Stimulated activated naive CD4-positive, alpha-beta T cell (primary cell): ENCODE measurements at places on chromosomes 2 and 18.

DNA sequence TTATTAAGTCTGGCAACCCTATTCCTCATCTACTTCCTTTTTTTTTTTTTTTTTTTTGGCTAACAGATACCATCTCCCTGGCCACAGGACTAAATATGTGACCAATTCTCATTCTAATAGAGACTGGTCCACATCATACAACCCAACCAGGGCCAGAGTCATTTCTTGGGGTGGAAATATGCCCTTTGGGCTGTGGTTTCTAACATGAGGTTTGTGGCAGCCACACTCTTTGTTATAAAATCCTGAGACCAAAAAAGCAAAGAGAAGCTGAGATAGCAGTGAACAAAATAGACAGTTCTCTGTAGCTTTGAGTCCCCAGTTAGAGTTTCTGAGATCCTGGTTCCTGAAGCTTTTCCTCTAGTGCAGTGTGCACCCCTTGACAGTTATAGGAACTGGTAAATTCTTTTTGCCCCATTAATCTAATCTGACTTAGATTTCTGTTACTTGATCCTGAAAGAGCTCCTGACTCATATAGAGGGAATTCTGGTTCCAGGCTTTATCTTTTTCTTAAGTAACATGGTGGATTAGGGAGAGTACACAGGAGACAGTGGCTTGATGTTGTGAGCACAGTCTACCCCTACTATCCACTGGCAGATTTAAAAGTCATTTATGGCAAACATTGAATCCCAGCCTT, 86.8 kb downstream of the MAIP1 start:
- no peak for DNase-seq

GRCh38 chr18:14189858-14190257, 57.6 kb upstream of the ZNF519 start:
- no peak for DNase-seq

DNA sequence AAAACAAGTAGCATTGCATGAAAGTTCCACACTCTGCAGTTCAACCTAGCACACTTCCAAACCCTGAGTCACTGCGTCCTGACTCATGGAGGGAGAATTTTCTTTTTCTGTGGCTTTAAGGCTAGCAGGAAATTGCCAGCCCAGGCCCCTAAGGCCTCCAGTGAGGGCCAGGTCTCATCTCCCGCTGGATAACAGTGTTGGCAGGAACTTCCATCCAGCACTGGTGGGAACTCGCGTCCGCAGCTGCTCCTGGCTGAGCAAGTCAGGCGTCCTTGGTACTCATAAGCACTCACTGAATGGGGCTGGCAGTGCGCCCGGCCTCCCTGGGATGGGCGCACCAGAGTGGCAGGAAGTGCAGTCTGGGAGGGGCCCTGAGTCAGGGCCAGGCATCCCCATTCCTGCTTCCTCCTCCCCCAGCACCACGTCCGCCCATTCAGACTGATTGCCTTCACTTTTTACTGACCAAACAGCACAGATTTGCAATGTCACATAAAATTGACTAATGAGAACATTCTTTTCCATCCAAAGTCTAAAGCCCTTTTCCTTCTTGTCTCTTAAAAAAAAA, 14.3 kb downstream of the MALL start:
- DNase-seq: no peak

DNA sequence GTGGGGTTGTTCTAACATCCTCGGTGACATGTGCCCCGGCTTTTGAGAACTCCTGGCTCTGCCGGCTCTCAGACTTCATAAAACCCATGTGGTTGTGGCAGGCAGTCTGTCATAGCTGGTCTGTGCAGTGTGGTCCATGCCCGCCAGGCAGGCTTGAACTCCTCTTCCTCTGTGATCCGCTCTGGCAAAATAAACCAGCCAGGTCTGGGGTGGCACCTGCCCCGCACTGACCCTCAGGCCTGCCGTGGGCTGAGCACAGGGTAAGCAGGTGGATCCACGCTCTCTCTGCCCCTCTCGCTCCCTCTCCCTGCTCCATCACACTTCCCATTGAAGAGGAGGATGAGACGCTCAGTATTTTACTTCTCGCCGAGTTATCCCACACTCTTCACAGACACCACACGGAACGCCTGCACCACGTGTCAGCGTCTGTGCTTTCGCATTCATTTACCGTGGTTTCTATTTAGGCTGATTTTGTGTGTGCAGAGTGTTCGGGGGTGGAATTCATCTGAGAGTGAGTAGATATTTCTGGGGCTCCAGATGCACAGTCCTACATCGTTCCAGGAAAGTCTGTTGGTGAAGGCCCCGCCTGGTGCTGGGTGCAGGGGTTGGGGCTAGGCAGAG, 56.4 kb downstream of the RTP5 start:
- DNase-seq: no peak

DNA sequence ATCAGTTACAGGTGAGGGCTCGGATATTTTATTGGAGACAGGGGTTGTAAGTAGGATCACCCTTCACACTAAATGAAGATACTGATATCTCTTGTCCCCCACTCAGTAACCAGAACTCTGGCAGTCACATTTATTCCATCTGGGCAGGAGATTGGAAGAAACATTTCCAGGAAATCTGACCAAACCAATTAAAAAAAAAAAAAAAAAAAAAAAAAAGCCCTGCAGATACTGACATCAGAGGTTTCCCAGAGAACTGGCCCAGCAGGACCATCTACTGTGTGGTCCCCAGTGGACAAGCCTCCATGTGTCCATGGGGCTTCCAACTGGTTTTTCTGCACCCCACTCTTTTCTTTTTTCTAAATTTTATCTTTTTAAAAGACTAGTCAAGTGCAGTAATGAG, 41.3 kb downstream of the SH2D6 start:
- DNase-seq: no peak

DNA sequence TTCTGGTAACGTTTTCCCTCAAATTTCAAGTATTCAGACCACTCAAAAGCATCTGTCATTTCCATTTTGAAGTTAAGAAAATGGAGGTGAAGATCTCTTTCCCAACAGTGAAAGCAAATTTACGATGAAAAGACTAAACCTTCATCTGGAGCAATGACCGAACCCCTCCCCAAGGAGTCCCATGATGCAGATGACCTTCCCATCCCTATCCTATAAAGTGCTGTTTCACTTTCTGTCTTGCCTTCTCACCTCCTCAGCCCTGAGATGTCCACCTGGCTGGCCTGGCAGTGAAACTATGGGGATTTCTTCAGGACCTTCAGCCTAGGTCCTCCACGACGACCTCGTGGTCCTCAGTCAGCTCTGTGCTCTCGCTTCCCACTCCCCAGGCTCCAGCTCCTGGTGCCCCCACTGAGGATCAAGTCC, 925 bp upstream of the NPC1 start:
- DNase-seq: no peak

DNA sequence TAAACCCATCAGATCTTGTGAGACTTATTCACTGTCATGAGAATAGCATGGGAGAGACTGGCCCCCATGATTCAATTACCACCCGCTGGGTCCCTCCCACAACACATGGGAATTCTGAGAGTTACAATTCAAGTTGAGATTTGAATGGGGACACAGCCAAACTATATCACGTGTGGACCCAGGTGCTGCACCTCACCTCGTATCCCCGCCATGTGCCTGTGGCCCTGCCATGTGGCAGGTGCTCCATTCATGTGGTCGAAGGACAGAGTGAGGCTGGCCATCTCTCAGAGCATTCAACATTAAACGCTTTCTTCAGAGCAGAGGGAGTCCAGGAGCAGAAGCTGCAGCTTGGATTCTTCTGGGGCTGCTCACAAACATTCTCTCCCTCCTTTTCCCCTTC, 32.3 kb downstream of the MROH2A start:
- no peak for DNase-seq

- no peak for DNase-seq
Measured at GRCh38 chr2:142750858-142751257, 126.6 kb upstream of the KYNU start.

DNA sequence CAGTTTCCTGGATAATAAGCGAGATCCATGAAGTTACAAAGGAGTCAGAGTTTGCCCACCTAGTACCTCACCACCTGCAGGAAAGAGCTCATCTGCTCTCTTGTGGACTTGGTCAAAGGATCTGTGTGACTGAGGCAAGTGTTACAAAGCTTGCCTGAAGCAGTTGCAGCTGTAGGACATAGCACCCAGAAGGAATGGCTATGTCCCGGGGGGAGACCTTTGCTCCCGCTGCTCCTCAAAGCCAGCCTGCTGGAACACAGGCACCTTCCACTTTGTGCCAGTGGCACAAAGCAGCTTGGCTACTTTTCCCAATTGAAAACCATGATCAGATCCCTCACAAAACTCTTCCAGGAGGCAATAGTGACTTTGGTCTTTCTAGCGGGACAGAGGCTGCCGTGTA, 3.1 kb upstream of the SULT1C2 start:
- no peak for DNase-seq

DNA sequence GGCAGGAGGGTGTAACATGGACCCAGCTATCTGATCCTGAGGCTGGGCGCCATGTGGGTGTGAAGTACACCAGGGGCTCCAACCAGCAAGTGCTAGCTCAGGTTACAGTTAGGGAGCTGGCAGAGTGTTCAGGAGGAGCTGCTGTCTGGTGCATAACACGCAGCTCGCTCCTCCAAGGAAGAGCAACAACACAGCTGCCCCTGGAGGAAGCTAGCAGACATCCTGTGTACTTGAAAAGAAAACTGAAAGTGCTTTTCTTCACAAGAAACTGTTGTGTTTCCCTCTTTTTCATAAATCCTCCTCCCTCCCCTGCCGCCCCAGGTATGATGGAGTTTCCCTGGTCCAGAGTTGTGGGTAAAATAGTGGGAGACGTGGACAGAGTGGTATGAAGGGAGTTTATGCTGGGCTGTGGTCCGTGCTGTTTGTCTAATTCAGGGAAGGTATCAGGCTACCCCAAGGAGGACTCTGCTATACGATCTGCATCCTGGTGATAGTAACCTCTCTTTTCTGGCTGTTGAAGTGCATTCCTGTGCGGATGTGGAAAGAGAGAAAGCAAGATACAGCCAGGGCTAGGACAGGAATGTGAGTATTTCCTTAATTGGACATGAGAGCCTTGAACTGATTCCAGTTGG, 6.1 kb upstream of the LBH start:
- peak; percentile 32 for DNase-seq

DNA sequence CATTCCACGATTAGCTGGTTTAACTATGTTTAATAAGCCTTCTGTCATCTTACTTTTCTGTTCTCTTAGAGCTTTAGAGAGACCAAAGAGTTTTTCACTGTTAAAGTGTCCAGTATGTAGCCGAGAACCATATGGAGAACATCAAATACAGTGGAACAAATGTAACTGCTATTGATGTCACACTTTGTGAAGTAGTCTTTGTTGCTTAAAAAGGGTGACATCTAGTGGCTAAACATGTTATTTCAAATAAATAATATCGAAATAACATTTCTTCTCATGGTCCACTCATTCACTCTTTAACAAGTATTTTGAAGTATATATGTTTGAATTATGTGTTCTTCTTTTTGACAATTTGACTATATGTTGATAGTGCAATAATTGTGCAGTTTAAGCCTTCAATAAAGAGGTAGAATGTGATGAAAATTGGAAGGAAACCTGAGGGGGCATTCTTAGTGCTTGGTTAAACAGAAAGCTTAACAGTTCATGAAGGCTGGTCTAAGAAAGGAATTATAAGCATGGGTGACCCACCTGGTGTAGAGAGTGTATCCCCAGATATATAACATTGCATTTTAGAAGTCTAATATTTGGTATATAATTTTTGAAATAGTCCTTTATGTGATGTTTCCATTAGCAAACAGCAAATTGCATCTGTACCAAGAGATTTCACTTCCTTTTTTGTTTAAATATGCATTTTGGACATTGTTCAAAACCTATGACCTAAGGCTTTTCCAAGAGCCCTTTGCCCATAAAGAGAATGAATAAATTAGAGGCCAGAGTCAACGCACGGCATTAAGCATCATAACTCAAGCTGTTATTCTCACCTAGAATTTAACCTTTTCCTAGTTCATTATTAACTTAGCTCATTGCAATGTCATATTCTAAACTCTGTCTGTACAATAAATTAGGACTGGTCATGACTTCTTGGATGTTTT, 112.1 kb downstream of the KYNU start:
- DNase-seq: no peak

DNA sequence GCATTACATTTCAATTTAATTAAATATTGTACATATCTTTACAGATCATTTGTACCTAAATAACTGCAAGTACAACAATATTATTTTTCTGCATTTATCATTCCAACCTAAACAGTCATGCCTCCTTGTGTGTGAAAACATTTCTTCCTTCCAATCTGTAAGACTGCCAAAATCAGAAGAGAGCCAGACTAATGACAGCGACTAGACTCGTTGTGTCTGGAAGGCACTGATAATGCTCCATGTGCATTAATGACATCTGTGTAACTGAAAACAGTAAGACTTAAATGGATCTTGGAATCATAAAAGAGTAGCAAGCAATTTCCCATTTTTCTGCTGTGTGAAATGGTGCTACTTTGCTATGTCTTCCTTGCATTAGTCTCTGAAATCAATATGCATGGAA, 278.0 kb upstream of the DSEL start:
- no peak for DNase-seq

- DNase-seq: no peak
Measured at GRCh38 chr18:73861771-73862170, 285.9 kb downstream of the FBXO15 start.

GRCh38 chr18:10060469-10060782, 146.6 kb downstream of the VAPA start:
- DNase-seq: no peak

GRCh38 chr18:2032036-2032435, 539.3 kb downstream of the METTL4 start:
- DNase-seq: no peak

GRCh38 chr2:174330945-174331594, 3.7 kb upstream of the SP9 start:
- no peak for DNase-seq

- no peak for DNase-seq
Measured at GRCh38 chr2:194060269-194060668, 1596.8 kb upstream of the SLC39A10 start.

- DNase-seq: no peak
Measured at GRCh38 chr2:170206246-170206645, 28.3 kb downstream of the MYO3B start.

GRCh38 chr2:8006181-8006580, 675.7 kb upstream of the ID2 start:
- no peak for DNase-seq

- DNase-seq: no peak
Measured at GRCh38 chr2:96523659-96524481, 12.7 kb upstream of the ARID5A start.

DNA sequence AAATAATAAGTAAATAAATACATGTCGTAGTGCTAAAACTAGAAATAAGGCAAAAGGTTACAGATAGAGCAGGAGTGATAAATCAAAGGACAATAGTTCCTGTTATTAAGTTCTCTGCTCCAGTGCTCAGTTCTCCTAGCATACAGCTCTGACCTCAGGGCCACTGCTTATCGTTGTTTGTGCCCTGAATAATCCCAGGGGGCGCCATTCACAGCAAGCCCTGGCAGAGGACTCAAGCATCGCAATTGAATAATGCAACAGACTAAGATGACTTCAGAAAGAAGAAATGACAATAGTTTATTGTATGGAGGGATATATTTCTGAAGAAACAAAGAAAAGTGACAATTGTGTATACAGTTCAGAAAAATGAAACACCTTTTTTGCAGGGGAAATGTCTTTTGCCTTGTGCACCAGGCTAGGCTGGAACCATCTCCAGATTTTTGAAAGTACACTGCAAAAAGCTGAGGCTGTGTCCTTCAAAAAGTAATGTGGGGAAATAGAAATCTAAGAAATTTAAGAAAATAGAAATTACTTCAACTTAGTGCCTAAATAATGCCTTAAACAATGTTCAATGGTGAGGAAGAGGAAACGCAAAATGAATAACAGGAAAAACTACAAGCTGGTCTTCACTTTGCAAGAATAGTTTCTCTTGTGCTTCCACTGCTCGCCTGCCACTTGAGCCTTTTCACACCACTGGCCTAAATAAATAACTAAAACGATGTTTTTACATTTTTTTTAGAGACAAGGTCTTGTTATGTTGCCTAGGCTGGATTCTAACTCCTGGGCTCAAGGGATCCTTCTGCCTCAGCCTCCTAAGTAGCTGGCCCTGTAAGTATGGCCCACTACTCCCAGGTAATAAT, 19.0 kb upstream of the CCNYL1 start:
- DNase-seq: peak; percentile 12
